ENCODE measurements at places on chromosomes 11 and 22.

DNA sequence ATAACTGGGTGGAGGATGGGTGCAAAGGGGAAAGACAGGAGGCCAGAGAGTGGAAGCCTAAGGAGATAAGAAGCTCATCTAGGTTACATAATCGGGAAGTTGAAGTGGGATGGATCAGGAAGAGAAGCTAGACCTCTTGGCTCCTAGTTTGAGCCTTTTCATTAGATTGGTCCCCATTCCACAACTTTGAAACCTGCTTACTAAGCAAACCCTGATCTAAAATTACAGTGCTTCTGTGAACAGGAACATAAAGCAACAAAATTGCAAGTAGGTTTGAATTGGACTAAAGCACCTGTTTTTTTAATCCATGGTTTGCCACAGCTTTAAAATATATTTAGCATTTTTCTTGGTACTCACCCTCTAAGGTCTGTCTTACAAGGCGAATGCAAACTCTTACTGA lies 80.4 kb upstream of the EED start:
- no peak for DNase-seq

DNA sequence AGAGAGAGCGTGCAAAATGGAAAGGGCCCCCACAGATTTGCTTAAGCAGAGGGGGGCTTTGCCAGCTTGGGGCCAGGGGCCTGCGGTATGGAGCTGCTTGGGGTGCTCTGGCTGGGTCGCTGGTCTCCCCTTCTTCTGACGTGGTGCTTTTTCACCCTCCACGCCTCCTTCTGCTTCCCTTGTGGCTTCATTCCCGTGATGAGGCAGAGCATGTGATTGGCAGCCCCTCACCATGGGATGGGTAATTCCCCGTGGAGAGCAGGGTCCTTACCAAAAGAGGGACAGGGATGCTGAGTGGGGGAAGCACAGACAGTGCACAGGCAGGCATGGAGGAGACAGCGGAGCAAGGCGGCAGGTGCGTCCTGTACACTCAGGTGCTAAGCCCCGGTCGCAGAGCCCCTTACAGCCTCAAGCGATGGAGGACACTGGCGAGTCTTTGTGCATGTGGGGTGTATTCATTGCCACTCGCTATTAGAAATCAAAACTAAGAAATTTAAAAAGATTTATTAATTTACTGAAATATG lies 19.9 kb upstream of the GRAMD4 start:
- DNase-seq = no peak

DNA sequence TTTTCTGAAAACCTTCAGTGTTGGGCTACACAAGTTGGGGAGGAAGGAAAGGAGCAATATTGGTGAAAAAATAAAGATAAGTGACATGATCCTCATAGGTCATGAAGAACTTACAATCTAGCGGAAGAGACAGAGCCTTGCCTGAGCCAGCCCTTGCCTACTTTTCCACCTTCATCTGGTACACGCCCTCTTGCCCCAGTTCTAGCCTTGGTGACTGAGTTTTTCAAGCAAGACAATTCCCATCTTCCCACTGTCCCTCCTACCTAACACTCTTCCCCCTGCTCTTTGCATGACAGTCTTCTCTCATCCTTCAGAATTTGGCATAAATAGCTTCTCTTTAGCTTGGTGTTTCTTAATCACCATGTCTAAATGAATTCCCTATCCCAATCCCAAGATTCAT lies 42.6 kb downstream of the BBOX1 start:
- no peak for DNase-seq

DNA sequence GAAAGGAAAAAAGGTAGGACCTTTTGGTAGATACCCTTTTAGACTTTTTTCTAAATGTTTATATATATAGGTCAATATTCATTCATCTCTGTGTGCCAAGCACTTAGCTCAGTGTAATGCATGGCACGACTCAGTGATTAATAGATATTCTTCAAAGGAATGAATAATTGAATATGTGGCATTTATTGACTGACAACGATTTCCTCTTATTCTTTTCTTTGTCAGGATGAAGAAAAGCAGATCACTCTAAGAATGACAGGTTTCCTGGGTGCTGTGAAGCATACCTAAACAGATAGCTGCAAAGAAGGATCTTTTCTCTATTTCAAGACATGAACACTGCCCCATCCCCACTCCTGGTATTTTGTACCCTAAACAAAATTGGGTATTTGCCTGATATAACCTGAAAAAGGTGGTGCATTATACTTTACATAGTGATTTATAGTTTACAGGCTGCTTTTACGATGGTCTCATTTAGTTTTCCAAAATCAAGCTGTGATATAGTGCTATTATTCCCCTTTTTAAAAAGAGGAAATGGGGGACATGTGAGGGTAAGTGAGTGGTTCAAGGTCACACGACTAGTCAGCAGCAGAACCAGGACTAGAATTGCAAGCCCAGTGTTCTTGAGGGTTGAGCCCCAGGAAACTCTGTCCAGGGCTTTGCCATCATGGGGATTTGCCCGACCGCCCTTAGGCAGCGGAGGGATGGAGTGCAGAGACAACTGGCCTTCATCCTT lies 32.9 kb upstream of the CLMP start:
- DNase-seq = no peak

GRCh38 chr11:19392321-19392720 lies 151.6 kb upstream of the E2F8 start:
- no peak for DNase-seq

DNA sequence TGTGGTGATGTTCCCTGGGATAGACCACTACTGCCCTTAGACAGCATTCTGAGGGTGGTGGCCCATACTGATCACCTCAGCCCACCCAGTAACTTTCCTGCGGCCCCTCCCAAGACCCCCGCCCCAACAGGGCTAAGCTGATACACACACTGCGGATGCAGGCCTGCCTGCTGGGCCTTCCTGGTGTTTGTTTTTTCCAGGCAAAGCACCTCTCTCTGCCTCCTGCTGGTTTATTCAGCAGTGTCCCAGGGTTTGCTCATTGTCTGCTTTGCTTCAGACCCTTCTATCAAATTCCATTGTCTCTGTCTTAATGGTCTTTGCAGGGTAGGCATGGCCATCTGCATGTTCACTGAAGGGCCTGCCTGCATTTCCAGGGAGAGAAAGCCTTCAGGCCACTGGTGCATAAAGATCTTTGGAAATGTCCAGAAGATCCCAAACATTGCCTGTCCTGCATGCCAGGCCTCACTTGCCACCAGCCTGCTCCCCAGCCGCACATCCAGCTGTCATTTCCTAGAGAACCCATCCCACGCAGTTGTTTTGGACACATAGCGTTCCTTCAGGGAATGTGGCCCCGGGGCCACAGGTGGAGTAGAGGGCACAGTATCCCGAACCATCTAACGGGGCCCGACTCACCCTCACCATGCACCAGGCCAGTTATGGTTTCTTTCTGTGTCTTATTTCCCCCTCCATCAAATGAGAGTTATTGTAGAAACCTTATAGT lies 50.2 kb downstream of the BCR start:
- no peak for DNase-seq
